M059J (cell line): ENCODE measurements at places on chromosomes 12 and 14.

- no peak for DNase-seq
These were observed 3.1 kb downstream of the MYH7 start for GRCh38 chr14:23432102-23432925.

GRCh38 chr14:56081139-56081538 lies 37.1 kb upstream of the PELI2 start:
- no peak for DNase-seq

GRCh38 chr12:5568325-5568981 lies 136.5 kb downstream of the NTF3 start:
- DNase-seq: peak; percentile 45

- no peak for DNase-seq
These were observed 443.5 kb upstream of the RGS6 start for GRCh38 chr14:71488703-71489191.

- no peak for DNase-seq
These were observed 9.3 kb downstream of the PLEKHD1 start for GRCh38 chr14:69493791-69494190.

- no peak for DNase-seq
These were observed 36.8 kb upstream of the VWF start for GRCh38 chr12:6161124-6161882.

DNA sequence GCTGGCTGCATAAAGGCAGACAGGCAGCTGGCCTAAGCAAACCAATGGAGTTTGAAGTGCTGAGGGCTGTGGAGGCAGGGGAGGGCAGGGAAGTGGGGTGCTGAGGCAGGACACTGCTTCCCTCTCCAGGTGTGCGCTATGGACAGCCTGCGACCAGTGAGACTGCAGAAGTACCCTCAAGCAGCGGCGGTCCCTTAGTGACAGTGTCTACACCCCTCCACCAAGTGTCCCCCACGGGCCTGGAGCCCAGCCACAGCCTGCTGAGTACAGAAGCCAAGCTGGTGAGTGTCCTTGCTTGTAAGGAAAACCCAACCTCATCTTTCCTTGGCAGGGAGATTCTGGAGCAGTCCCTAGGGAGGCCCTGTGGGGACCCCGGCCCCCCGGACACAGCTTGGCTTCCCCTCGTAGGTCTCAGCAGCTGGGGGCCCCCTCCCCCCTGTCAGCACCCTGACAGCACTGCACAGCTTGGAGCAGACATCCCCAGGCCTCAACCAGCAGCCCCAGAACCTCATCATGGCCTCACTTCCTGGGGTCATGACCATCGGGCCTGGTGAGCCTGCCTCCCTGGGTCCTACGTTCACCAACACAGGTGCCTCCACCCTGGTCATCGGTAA lies 17.9 kb downstream of the HNF1A start:
- no peak for DNase-seq
